Amniotic epithelial cell (primary cell): ENCODE measurements at places on chromosomes 5 and 9.
A peak's percentile ranks its signal among the peaks of the same experiment; 100 is the strongest.

DNA sequence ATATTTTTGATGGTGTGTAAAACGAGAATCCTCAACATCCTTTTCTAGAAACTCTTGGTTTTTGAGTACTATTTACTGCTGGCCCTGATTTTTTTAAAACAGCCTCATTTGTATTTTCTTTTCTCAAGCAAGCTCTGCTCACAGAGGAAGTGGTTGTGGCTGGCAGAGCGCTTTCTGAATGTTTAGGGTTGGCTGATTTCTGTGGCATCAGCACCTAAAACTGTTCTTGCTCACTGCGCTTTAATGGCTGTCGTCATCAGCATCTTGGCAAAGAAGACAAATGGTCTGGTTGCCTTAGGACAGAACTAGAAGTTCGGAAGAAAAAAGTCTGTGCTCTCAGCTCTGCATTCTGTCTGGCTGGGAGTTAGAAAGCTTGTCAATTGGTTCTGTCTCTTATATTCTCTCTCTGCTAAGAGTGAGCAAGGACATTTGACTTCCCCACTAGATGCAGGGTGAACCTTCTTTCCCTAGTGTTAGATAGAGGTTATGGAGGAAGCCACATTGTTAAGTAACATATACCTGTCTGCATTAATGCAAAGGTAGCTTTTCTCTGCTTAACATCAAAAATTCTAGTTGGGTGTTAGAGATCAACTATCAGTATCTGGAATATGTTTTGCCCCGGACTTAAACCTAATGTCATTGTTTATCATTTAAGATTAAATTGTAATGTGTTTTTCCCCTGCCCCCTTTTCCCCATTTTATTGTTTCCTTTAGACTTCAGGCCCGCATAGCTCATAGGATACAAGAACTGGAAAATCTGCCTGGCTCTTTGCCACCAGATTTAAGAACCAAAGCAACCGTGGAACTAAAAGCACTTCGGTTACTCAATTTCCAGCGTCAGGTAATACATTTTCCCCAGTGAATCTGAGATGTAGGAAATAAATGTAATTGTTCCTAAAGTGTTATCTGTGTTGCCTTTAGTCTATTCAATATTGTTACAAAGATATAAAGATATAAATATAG, 39.0 kb downstream of the SMARCA2 start:
- peak; percentile 82 for DNase-seq

DNA sequence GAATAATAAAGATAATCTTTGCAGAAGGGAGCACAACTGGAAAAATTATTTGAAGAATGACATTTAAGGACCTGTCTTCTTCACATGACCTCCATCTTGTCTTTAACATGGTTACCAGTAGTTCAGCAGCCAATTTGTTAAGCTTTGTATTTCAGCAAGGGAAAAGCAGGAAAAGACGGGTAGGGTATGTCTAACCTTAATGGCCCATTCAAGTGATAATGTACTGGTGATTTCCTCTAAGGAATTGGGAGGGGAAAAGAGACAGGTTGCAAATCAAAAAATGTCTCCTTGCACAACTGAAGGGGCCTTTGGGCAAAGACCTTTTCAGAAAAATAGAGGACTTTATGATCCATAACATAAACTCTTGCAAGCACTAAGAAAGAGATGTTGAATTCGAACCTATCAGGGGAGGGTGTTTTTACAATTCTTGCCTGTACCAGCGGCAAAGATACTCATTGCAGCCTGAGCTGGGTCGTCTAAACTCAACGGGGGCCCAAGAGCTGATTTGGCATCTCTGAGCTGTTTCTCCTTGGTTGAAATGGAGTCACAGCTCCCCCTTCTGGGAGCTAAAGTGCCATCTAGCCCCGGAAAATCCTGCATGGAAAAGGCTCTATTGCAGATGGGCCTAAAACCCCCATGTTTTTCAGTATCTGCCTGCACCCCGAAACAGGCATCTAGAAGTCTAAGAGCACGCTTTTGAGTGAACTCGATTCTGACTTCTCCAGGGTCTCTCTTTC, 3.8 kb downstream of the BRINP1 start:
- DNase-seq = peak; percentile 12

DNA sequence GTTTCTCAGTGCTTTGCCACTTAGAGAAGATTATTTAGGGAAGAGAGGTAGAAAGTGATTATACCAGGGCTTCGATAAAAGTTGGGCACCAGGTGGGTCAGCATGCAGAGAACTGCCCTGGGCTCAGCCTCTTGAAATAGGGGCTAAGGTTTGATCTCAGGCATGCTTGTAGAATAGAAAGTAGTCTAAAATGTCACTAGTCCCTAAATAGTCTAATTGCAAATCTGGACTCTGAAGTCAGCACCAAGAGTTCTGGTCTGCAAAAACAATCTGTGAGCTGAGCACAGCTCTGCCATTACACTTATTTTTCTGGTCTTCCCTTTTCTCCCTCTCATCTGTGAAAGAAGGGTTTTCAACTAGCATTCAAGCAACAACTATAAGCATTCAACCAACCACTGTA, 248.0 kb downstream of the SMARCA2 start:
- no peak for DNase-seq

DNA sequence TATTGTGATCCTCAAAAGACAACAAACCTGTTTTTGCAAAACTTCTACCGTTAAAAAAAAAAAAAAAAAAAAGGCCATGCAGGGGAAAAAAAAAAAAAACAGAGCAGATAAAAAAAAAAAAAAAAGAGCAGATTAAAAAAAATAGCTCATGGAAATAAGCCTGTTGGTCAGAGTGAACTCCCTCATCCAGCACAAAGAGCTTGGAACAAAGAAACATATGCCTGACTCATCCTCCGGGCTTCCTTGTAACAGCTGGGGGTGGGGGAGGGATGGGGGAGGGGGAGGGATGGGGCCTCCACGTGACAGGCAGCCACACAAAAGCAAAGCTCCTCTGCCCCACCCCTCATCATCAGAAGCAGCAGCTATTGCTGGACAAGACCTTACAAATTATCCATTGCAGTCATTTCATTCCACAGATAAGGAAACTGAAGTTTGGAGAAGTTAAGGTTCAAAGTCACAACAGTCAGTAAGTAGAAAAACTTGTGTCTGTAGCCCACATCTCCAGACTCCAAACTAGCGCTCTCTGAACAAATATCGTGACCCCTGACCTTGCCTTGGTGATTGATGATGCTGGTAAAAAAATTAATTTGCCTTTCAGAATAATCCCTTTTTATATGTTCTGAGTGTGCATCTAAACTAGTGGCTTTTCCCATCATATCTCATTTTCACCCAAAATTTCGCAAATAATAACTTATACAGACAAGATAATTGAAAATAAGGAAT, 38.9 kb downstream of the SLC35D2 start:
- DNase-seq = peak; percentile 98

GRCh38 chr9:23559522-23559921, 266.5 kb downstream of the ELAVL2 start:
- no peak for DNase-seq

DNA sequence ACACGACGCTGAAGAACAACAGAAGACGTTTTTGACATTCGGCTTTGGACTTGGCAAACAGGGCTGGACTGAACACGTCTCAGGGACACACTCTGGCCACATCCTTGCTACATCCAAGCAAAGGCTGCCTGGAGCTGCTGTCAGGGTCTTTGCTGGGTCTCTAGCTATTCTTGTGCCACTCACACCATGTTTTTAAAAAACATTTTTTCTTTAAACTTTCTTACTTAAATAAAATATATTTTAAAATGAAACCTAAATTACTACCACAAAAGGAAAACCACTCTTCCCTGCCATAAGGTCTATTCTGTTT, 128.3 kb upstream of the PHYKPL start:
- no peak for DNase-seq

GRCh38 chr5:132013006-132013689, 1.7 kb upstream of the ACSL6 start:
- no peak for DNase-seq

- DNase-seq = no peak
Observed at GRCh38 chr9:113640418-113640817, 176.9 kb downstream of the RGS3 start.

GRCh38 chr5:94249430-94249829, 369.0 kb downstream of the KIAA0825 start:
- no peak for DNase-seq

DNA sequence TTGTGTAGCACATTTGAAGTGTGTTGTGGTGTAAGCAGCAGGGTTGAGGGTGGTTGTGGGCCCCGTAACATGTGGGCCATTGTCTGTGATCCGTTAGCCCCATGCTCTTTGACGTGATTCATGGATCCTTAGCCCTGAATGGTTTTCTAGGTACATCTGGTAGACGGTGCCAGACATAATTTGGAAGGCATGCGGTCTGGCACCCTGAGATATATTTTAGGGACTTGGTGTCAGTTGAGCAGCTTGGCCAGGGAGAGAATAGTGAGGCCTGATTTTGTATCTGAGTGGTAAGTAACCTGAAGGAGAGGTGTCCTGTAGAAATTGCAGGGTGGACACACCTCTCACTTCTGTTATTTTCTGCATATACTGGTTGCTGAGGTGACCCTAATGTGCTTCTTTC, 10.9 kb downstream of the SH3GL2 start:
- no peak for DNase-seq

GRCh38 chr5:40486437-40487275, 193.1 kb upstream of the PTGER4 start:
- DNase-seq = peak; percentile 82

DNA sequence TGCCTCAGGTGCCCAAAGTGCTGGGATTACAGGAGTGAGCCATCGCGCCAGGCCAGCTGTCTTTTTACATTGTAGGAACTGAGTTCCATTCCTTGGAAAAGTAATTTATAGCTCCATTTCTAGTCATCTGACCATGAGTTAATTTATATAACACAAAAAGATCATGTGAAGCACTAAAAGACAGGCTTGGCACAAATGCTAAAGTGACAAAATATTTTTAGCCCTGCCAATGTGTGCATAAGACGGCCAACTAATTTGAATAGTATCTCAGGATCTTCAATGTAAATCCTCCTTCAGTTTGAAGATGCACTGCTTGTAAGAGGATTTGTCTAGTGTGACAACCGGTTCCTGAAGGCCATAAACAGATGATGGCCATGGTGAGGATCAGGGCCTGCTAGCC, 49.1 kb downstream of the MTMR12 start:
- DNase-seq = no peak

DNA sequence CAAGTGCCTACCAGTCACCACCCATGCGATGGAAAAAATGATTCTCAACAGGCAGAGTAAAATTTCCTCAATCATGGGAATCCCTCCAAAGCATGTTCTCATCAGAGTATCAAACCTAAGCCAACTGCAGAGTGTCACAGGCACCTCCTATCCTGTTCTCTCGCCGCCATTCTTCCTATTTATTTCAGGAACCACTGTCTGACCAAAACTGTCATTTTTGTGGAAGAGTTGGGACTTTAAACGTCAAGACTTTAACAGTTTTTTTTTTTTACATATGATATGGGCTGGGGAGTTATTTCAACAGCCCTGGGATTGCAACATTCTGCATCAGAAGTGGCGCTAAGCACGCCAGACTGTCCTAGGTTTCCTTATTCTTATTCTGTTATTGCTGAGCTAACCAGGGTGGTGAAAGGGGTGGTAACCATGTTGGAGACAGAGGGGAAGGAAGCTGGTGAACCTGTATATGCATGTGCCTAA, 29.5 kb downstream of the PFDN1 start:
- DNase-seq = peak; percentile 69

DNA sequence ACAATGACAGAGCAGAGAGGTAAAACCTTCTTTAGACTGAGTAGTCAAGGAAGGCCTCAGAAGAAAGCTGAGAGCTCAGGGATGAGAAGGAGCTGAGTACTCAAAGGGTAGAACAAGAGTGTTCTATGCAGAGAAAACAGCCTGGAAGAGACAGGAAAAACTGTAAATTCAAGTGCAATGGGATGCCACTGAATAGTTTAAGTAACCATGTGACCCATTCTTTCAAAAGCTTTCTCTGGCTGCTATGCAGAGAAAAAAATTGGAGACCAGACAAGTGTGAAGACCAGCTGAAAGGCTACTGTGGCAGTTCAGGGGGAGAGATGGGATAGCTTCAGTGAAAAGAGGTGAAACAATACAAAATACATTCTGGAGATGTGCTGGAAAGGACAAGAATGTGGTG, 61.3 kb upstream of the RNF38 start:
- peak; percentile 32 for DNase-seq

DNA sequence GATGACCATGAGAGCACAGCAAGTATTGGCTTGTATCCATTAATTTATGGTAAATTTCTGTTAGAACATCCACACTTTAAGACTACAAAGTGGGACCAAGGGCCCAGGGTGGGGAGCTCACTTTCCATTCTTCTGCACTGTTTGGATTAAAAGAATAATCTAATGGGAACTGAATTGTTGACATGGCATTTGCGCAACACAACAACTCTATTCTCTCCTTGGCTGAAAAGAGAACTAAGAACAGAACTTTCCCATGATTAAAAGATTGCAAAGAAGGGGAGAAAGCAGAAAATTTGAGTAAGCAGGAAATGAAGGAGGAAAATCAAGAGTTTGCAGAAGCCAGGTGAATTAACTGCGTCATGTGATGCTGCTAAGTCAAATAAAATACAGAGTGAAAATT, 143.4 kb downstream of the HINT1 start:
- DNase-seq = no peak

DNA sequence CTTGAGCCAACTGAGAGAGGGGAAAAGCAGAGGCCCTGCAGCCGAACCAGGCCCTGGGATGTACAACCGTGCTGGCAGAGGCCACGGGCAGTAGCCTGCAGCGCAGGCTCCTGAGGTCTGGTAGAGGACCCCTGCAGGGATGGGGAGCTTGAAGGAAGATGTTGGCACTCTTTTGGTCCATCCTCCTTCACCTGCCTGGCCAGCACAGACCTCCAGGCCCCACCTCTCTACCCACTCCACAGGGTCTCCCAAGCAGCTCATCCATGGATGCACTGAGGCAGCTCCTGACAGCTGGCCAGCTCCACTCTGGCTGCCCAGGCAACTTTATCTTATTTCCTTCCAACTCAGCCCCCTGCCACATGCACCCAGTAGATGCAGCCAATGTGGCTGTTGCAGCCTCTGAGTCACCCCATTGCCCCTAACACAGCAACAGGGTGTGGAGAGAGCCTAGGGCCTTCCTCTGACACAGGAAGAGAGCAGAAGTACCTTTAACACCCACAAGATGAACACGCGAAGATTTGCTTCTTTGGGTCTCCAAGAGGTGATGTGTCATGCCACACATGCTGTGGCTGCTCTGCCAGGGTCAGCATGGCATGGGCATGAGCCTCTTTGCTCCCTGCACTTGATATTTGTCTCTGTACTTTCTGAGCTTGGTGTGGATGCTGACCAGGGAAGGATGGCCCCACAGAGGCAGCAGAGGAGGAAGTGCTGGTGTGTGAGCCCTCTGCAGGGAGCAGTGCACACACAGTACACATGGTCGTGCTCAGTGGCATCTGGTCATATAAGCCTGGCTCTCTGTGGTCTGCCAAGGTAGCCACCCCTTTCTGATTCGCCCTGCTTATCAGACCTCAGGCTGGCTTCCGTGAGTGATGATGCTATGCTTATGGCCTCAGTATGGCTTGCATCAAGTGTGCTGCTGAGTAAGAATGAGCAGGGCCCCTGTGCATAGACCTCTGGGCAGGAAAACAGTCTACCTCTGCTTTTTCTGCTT, 117.2 kb downstream of the NRG2 start:
- no peak for DNase-seq

DNA sequence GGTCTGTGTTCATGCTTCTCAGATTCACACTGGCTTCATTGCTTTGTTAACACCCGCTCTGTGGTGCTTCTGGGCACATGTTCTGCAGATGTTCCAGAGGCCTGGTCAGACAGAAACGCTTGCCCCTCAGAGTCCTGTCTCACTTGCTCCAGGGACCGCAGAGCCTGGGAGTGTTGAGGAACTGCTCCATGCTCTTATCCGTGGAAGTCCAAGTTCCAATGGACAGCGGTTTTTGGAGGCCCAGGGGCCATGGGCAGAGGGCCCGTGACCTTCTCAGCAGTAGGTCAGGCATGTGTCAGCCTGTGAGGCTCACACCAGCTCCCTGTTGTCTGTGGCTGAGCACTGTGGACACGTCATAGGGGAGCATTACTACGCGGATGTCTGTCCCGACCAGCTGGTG, 364.7 kb upstream of the IRX1 start:
- DNase-seq = no peak
